ENCODE measurements at places on chromosomes 11 and 22.

- DNase-seq, result peak; percentile 57
These were observed 839 bp downstream of the STX5 start for GRCh38 chr11:62830904-62831519.

- no peak for DNase-seq
These were observed 79.9 kb upstream of the SEPTIN5 start for GRCh38 chr22:19634226-19634975.

DNA sequence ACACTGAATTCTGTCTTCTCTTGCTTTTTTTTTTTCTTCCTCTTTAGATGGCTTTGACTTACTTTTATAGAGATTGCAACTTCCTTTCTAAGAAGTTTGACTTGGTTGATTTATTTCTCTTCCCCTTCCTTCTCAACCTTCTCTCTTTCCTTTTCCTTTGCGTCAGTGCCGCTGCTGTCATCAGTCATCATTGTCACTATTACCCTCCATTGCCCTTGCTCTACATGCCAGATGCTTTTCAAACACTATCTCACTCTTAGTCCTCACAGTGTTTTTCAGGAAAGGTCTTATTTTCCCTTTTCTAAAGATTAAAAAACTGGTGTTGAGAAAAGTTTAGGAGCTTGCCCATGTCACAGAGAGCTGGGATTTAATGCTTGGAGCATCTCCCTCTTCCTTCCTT, 74.7 kb upstream of the C11orf87 start:
- DNase-seq, result no peak

- peak; percentile 51 for DNase-seq
These were observed 106.8 kb downstream of the MICAL3 start for GRCh38 chr22:17917490-17917983.

DNA sequence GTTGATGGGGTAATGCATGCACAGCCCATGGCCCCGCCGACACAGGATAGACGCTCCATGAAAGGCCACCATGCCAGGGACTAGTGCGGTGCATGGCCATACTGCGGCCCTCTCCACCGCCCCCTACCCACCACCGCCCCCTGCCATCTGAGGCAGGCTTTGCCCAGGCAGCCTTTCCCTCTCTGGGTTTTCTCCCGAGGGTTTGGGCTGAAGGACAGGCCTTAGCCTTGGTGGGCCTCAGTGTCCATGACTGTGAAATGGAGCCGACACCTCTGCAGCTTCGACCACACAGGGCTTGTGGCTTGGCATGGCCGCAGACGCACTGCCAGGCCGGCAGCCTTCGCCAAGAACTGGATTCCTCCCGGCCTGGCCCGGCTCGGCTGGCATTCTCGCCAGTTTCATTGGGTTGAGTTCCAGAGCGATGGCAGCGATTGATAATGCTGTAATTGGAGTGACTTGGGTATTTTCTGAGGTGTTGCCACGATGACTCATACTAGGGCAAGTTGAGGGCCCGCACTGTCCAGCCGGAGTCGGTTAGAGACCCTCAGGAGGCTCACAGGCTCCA, 111.3 kb downstream of the WNT7B start:
- no peak for DNase-seq

DNA sequence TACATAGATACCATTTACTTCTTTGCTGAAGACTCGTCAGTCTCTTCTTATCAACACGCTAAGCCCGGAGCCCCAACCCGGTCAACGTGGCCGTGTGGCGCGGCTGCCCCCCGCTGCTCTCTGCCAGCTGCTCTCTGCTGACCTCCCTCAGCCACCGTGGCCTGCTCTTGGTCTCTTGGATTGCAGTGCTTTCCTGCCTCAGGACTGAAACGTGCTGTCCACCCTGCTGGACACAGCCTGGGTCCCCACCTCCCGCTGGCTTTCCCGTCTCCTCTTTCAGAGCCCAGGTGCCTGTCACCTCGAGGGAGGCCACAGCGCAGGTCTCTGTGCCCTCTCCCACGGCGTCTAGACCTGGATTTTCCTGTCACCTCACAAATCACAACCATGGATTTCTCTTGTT, 388.1 kb upstream of the B3GAT1 start:
- DNase-seq, result no peak

DNA sequence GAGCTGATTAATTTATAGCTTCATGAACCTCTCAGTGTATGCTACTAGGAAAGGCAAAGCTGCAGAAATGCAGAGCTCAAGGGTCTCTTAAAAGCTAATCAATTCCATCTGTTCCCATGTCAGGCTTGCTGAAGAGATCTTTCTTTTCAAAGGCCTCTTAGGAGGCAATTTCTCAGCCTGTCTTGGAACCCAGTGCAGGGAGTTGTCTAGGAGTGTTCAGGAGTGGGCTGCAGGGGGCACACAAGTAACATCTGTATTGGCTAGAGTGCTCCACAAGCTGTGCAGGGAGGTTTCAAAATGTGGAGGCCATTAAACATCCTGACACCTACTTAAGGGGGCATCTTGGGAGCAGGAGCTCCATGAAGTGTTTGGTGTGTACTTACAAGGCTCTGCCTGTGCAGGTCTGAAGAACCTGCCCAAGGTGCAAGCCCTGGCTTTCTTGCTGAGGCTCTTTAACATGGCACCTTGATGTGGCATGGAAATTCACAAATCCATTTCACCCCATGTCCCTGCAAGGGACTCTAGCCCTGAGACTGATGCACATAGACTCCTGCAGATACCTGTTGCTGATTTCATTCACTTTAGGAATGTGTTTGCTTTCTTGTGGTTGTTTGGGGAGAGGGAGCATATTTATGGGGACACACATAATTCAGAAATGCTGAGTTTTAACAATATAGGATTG, 134.7 kb downstream of the ME3 start:
- no peak for DNase-seq

GRCh38 chr11:67576735-67577475, 6.7 kb upstream of the GSTP1 start:
- no peak for DNase-seq
